ENCODE measurements at places on chromosomes 7 and 10. TPM values are rescaled to one million over a fixed set of nuclear protein-coding genes. Genes with fewer than 3 reads are reported as not detected.

DNA sequence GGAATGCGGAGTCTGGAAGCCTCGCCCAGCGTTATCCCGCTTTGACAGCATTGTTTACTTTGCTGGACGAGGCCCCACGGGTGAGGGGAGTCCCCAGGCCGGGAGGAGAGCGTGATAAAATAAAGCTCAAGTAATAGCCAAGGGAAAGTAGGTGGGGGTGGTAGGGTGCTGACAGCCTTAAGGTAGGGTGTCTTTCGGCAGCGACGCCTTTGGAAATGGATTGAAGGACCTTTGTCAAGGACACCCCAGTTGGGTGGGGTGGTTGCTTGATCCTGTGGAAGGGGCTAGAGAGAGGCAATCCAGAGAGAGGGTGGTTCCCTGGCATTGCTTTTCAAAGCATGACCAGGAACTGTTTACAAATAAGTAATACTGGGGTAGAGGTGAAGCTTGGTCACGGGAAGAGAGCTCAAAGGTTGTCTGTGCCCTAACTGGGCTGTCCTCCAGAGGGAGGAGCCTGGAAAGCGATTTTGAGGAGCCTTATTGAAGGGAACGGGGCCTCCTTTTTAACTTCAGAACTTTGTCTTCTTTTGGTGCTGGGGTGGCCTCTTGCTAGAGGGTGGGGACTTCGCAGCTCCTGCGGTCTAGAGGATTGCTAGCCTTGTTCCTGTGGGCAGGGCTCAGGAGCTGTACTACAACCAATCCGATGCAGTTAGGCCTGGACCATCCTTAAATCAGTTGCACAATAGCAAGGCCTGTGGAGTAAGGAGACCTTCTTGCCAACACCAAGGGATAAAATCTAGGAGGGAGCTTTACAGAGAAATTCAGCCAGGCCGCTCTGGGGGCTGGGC, 1.3 kb downstream of the EIF4EBP2 start:
- no peak for DNase-seq

DNA sequence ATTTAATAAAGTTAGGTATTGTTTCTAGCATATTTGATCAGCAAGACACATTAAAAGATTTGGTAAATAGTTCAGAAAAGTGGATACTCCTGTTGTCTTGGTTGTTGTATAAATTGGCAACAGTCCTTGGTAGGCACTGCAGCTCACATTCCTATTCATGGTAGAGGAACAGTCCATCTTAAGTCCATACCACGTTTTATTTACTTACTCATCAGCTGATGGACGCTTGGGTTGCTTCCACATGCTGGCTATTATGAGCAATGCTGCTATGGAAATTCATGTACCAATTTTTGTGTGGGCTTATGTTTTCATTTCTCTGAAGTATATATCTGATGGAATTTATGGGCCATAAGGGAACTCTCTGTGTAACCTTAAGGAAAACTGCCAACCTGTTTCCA, 43.3 kb downstream of the C10orf120 start:
- DNase-seq = no peak

DNA sequence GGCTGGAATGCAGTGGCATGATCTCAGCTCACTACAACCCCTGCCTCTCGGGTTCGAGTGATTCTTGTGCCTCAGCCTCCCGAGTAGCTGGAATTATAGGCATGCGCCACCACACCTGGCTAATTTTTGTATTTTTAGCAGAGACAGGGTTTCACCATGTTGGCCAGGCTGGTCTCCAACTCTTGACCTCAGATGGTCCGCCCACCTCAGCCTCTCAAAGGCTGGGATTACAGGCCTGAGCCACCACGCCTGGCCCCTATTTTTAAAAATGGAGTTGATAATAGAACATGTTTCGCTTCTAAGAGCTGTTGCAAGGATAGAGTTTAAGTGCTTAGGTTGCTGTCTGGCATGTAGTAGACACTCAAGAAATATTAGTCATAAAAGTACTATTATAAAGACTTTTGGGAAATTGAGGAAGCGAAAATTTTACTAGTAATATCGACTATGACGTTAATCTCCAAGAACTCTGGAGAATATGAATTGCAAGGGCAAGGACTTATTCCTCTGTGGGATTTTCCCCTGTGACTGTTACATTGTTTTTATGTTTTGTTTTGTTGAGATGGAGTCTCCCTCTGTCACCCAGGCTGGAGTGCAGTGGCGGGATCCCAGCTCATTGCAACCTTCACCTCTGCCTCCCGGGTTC, 7.9 kb downstream of the GTF2I start:
- no peak for DNase-seq

DNA sequence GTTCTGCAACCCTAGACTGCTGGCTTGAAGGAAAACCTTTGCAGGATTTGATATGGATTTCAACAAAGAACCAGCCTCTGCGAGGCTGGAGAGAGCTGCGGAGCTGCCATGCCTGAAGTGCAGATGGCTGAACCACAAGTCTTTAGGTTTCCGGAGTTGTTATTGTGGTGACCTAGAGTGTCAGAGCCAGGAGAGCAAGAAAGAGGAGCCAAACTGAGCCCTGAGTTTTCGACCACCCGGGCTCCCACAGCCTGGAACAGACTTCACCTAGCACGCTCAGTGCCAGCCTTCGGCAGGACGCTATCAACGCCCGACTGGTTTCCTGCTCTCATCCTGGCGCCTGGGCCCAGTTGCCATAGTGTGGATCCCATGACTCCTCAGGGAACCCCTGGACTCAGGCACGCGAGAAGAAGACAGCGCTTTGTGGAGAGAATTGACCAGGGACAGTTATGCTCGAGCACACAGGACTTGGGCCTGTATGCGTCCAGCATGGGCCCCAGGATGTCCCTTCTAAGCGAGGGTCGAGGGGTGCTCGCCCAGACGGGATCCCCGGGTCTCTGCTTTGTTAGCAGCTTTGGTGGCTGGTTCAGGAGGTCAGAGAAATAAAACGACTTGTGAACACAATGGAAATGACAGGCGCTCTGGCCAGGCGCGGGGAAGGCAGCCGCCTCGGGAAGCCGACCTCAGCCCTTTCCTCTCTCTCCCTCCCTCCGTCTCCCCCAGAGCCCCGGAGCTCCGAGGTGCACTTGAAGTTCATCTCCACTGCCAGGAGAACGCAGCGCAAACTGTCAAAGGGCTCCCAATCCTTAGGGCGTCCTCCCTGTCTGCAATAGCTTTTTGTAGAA, 1.8 kb upstream of the GAD2 start:
- no peak for DNase-seq

GRCh38 chr10:102102421-102102820, 17.7 kb downstream of the LDB1 start:
- DNase-seq = no peak

DNA sequence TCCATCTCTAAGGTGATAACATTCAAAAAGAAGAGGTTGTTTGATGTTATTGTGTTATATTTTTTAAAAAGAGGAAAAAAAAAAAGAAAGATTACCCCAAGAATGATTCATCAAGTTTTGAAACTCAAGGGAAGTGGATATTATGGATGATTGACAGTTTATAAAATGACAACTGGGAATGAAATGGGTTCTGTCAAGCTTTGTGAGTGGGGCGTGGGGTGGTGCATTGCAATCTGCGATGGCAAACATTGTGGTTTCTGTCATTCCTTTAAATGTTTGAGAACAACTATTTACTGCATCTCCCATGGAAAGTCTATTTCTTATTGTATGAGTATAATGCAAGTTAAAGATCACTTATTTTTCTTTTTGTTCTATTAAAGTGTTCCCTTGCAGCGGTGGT, 297.0 kb downstream of the CCDC3 start:
- no peak for DNase-seq

- no peak for DNase-seq
These were observed 3.8 kb upstream of the NRCAM start for GRCh38 chr7:108459922-108460551.

- no peak for DNase-seq
These were observed 1.1 kb downstream of the ARHGAP12 start for GRCh38 chr10:31927565-31927883.

DNA sequence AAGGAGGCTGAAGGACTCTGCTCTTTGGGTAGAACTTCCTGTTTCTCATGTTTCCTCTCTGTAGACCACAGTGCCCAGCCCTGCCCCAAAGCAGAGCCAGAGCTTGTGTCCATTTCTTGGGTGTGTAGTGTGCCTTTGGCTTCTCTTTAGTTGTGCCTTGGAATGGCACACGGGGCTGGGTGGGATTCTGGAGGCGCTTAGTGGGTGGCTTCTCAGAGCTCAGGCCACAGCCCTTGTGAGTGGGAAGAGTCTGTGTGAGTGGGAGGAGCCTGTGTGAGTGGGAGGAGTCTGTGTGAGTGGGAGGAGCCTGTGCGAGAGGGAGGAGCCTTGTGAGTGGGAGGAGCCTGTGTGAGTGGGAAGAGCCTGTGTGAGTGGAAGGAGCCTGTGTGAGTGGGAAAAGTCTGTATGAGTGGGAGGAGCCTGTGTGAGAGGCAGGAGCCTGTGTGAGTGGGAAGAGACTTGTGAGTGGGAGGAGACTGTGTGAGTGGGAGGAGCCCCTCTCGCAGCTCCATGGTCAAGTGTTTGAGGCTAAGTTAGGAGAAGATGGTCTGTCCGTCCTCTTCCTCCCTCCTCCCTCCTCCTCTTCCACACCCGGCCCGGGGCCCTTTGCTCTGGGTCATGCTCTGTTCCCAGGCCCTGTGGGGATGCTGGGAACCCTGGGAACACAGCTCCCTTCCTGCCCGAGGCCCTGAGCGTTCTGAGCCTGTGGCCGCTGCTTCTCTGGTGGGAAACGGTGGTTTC, 153.0 kb downstream of the GRK5 start:
- DNase-seq = no peak

DNA sequence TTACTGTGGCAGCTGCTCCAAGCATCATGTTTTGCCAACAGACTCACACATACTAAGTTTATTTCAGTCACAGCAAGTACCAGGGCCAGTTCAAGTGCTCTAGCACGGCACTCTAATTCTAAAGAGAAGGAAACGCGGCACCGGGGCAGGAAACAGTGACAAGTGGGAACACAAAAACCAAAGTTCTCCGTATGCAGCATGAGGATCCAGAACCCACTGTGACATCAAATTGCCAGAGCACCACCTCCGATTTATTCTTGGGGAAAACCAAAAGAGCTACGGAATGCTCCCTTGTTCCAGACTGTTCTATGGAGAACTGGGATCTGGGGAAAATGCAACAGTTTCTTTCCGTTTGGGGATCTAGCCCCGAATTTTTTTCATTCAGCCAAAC, 448 bp upstream of the PTER start:
- no peak for DNase-seq

The AKR1C8 gene
- 0.20 TPM for polyA plus RNA-seq

The CSGALNACT2 gene
- polyA plus RNA-seq = 19.4 TPM

The SEMA3A gene
- polyA plus RNA-seq = 22.4 TPM

The ERVW-1 gene
- polyA plus RNA-seq = 2.1 TPM

The CPN1 gene
- 3.0 TPM for polyA plus RNA-seq

The RBP4 gene
- polyA plus RNA-seq = 15.7 TPM

Measured in left renal pelvis (tissue), 4 donors.